Vein endothelial cell (primary cell): ENCODE measurements at places on chromosomes 3 and 15. TPM values are rescaled to one million over a fixed set of nuclear protein-coding genes. Genes with fewer than 3 reads are reported as not detected.

The GAP43 gene
- not detected in 2 replicates for total RNA-seq

The MYL3 gene
- total RNA-seq, result not detected in 2 replicates

The C3orf70 gene
- total RNA-seq, result 0.33 and 0.67 TPM in 2 replicates

The SLC51A gene
- not detected in 2 replicates for total RNA-seq

The MINAR1 gene
- total RNA-seq, result 1.2 and 2.6 TPM in 2 replicates

The TMEM207 gene
- total RNA-seq, result not detected in 2 replicates

The SEMA3G gene
- 18.2 and 65.0 TPM in 2 replicates for total RNA-seq

The PLCB2 gene
- total RNA-seq, result 0.33 and 1.1 TPM in 2 replicates

The CLCN2 gene
- total RNA-seq, result 4.4 and 4.6 TPM in 2 replicates

The PXYLP1 gene
- total RNA-seq, result 0.65 and 0.86 TPM in 2 replicates

The TRAK1 gene
- 70.4 and 85.3 TPM in 2 replicates for total RNA-seq

The PTX3 gene
- total RNA-seq, result 395 and 451 TPM in 2 replicates

The CHL1 gene
- total RNA-seq, result not detected in 2 replicates

The MASP1 gene
- 5.2 and 5.6 TPM in 2 replicates for total RNA-seq

The XXYLT1 gene
- total RNA-seq, result 53.9 and 59.7 TPM in 2 replicates

The COX5A gene
- total RNA-seq, result 64.3 and 68.1 TPM in 2 replicates

The ADAMTSL3 gene
- total RNA-seq, result under 0.01 and 0.38 TPM in 2 replicates

The VWA5B2 gene
- under 0.01 and 0.10 TPM in 2 replicates for total RNA-seq

The PLIN1 gene
- total RNA-seq, result 0.10 TPM in 1 of 2 replicates, not detected in the other

The GPR15 gene
- not detected in 2 replicates for total RNA-seq

The CAMKV gene
- total RNA-seq, result not detected in 2 replicates

The AQP9 gene
- not detected in 2 replicates for total RNA-seq

The TMC3 gene
- total RNA-seq, result not detected in 2 replicates

The STRIT1 gene
- total RNA-seq, result not detected in 2 replicates

The ITIH3 gene
- total RNA-seq, result not detected in 2 replicates

The TEX9 gene
- 1.3 and 2.6 TPM in 2 replicates for total RNA-seq

The UTS2B gene
- total RNA-seq, result 0.33 and 0.38 TPM in 2 replicates

The SLC25A20 gene
- 14.4 and 15.2 TPM in 2 replicates for total RNA-seq

The ANKRD63 gene
- total RNA-seq, result not detected in 2 replicates

The EIF4E3 gene
- 2.0 and 2.7 TPM in 2 replicates for total RNA-seq

The WDR72 gene
- total RNA-seq, result under 0.01 TPM in 1 of 2 replicates, not detected in the other

The TEX264 gene
- total RNA-seq, result 33.3 and 45.4 TPM in 2 replicates

The CP gene
- under 0.01 TPM in 1 of 2 replicates, not detected in the other for total RNA-seq

The DNASE1L3 gene
- total RNA-seq, result 0.65 TPM in 1 of 2 replicates, not detected in the other

The MNS1 gene
- 0.48 and 0.65 TPM in 2 replicates for total RNA-seq

The NR2E3 gene
- 0.19 TPM in 1 of 2 replicates, not detected in the other for total RNA-seq

The LRRIQ4 gene
- under 0.01 and 0.19 TPM in 2 replicates for total RNA-seq

The MAGEL2 gene
- total RNA-seq, result 0.10 and 0.33 TPM in 2 replicates

The KNG1 gene
- total RNA-seq, result not detected in 2 replicates

The UCN2 gene
- not detected in 2 replicates for total RNA-seq

The ZNF662 gene
- 1.6 and 3.2 TPM in 2 replicates for total RNA-seq

The VIPR1 gene
- total RNA-seq, result 0.96 and 2.0 TPM in 2 replicates

The KIF15 gene
- 6.2 and 8.8 TPM in 2 replicates for total RNA-seq

The CFAP91 gene
- 0.10 and 0.33 TPM in 2 replicates for total RNA-seq

The TNIK gene
- 32.3 and 39.5 TPM in 2 replicates for total RNA-seq

The ULK3 gene
- total RNA-seq, result 36.6 and 40.5 TPM in 2 replicates
